IMR-90 (cell line): ENCODE measurements at places on chromosomes 2 and 18.
A peak's percentile ranks its signal among the peaks of the same experiment; 100 is the strongest.

GRCh38 chr2:46950314-46950713, 34.7 kb upstream of the MCFD2 start:
- no peak for DNase-seq

GRCh38 chr2:153635494-153635893, 156.9 kb upstream of the RPRM start:
- DNase-seq, result no peak

DNA sequence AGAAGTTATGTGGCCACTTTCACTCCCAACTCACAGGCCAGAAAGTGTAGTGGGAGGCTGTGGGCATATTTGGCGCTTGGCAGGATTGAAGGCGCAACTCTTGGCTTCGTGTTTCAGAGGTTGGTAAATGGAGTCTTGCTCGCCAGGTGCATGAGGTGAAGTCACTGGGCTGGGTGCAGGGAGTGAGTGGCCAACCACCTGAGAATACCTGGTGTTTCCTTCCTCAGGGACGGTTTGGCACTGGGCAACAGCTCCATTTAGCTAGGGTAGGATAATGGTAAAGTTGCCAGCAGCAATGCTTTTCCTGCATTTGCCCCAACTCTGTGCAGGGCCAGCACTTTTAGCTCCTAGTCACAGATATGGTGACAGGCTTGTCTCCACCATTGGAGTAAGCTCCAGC, 115.9 kb downstream of the AGAP1 start:
- no peak for DNase-seq

DNA sequence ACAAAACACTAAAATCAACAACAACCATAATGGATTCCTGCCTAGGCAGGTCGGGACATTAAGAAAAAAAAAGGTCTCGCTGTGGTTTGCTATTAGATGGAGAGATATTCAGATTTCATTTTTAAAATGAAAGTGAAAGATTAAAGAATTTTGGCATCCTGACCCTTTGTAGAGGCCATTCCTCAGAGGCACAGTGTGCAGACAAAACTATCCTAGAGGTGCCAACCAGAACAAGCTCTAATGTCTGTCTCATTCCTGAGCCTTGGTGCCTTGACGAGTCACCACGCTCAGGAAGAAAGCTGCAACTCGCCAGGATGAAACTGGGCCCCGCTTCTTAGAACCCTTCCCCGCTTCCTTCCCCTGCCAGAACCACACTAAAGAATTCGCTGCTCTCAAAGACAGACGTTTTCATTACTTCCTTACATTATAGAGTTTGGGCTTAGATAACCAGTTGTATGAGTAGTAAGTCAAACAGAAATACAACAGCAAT, 156.0 kb downstream of the TGIF1 start:
- DNase-seq, result peak; percentile 62

DNA sequence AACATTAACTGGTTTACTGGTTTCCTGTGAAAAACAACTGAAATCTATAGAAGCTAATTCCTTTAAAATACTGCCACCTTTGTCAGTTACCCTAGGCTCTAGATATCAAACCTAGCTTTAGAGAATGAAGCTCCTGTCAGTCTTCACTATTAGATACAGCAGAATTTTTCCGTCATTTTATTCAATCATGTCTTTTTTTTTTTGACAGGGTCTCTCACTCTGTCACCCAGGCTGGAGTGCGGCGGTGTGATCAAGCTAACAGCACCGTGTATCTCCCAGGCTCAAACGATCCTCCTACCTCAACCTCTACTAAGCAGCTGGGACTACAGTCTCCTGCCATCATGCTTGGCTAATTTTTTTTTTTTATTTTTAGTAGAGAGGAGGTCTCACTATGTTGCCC, 415.2 kb upstream of the LRRTM4 start:
- no peak for DNase-seq

- DNase-seq, result peak; percentile 51
Measured at GRCh38 chr2:179412112-179412511, 147.5 kb upstream of the SESTD1 start.

DNA sequence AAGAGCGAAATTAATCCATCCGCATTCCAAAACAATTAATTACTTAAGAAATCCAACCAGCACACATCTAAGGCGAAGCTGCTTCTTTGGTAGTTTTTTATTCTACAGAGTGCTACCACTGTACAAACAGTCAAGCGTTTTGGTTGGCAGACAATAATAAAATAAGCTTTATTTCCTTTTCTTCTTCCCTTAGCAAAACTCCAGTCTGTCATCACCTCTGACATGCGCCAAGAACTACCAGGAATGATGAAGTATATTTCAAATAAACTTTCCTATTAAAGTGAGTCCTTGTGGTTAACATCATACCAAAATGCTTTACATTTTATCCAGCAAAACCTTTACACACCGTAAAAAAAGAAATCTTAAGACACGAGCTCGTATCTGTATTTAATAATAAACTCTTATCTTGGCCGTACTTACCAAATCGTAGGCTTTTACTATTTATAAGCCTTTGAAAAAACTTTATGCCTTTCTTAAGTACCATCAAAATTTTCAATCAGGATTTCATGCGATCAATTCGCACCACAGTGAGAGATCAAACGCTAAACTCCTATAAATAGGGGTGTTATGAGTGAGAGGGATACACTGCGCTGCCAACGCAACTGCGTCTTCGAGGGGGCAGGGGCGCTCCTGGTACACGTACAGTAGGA, 1.3 kb downstream of the ATL2 start:
- peak; percentile 45 for DNase-seq
